ENCODE measurements at places on chromosomes 4 and X.

DNA sequence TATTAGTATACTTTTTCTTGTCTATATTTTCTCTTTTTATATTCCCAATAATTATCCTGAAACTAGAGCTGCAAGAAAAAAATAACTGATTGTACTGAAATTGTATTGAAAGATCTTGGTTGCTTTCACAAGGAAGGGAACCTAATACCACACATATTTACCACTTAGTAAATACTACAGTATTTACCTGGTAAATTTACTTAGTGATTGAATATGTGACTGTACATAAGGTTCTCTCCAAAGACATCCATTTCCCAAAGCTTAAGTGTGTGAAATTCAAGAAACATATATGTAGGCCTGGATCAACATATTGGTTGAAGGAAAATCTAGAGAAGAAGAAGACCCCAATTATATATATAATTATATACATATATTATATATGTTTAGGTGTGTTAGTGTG lies 1272.7 kb downstream of the C4orf33 start:
- DNase-seq = no peak

- no peak for DNase-seq
These were observed 320.6 kb downstream of the ARHGAP10 start for GRCh38 chr4:148052448-148052847.

- DNase-seq = peak; percentile 52
These were observed 13.8 kb downstream of the CMC4 start for GRCh38 chrX:155056877-155057792.

- no peak for DNase-seq
These were observed 294.9 kb upstream of the TRPC5 start for GRCh38 chrX:112377481-112377880.

DNA sequence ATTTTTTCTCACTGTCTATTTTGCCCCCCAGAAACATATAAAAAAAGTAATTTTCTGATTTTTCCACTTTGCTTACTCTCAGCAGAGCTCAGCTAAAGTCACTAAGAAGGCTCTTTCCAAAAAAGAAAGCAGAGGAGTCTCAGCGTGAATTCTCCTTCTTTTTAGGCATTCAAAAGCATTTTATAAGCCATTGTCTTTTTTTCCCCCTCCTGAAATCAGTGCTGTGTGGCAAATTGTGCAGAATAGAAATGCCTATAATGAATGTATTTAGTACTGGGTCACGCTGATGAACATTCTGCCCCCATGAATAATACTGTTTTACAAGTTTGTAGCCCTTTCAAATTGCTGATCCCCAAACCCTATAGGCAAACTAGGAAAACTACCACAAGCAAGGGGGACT lies 1.6 kb upstream of the PCDH18 start:
- no peak for DNase-seq

GRCh38 chr4:85166318-85166717 lies 199.8 kb upstream of the WDFY3 start:
- no peak for DNase-seq

- DNase-seq = no peak
These were observed 11.7 kb upstream of the NUDT9 start for GRCh38 chr4:87410679-87411078.

DNA sequence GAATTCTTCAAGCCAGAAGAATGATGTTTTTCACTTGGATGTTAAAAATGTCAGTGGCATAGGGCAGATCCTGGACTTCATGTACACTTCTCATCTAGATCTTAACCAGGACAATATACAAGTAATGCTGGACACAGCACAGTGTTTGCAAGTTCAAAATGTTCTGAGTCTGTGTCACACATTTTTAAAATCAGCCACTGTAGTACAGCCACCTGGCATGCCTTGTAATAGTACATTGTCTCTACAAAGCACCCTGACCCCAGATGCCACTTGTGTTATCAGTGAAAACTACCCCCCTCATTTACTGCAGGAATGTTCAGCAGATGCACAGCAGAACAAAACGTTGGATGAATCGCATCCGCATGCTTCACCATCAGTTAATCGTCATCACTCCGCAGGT lies 11.9 kb downstream of the ZBTB49 start:
- no peak for DNase-seq

GRCh38 chr4:184955636-184956035 lies 62.7 kb upstream of the HELT start:
- no peak for DNase-seq

DNA sequence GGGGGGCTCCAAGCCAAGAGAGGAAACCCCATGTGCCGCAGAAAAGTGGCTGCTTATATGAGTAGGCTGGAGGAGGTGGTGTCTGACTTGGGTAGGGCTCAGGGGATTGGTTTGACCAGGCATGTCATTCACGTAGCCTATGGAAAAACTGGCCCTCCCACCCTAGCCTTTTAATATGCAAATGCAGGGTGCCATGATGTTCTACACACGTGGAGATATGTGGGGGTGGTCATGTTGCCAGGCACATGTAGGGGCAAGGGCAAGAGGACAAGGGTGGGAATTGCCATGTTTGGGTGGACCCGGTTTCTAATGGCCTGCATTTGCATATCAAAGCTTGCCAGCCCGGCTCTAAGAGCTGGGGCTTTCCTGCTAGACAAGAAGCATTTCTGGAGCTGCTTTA lies 86.9 kb upstream of the SHISA3 start:
- DNase-seq = no peak

DNA sequence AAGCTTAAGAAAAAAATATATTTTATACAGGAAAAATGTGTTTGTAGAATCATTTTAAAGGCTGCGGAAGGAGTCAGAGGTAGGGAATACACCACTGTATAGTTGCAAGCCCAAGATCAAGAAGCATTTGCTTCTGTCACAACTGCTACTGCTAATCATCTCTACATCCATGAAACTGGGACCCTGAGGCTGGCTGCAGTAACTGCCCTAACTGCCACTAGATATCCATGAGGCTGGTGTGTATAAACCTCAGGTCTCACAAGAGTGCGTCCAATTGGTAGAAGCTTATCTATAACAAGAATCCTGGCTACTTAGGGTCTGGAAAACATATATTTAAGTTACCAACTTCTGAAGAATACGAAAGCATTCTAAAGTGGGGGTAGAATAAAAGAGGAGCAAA lies 69.1 kb downstream of the RXFP1 start:
- DNase-seq = no peak

GRCh38 chrX:153648358-153649177 lies 1.6 kb downstream of the DUSP9 start:
- no peak for DNase-seq

GRCh38 chrX:42541554-42541953 lies 236.4 kb downstream of the PPP1R2C start:
- no peak for DNase-seq

DNA sequence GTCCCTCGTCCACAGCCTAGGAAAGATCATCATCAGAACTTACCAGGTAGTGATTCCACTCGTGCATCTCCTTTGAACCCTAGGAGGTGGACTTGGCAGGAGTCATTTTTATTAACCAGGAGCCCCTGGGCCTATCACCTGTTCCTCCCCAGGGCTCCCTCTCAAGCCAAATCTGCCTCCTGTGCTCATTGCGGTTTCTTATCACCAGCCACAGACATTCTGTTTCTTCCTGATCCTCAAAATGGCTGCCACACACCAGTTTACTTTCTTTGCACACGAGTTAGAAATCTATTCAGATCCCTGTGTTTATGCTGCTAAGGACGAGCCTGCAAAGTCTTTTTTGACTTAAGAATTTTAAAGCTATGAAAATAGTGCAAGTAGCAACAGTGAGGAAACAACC lies 354.5 kb upstream of the BOD1L1 start:
- no peak for DNase-seq

- no peak for DNase-seq
These were observed 6.8 kb downstream of the ASB5 start for GRCh38 chr4:176262243-176262642.

DNA sequence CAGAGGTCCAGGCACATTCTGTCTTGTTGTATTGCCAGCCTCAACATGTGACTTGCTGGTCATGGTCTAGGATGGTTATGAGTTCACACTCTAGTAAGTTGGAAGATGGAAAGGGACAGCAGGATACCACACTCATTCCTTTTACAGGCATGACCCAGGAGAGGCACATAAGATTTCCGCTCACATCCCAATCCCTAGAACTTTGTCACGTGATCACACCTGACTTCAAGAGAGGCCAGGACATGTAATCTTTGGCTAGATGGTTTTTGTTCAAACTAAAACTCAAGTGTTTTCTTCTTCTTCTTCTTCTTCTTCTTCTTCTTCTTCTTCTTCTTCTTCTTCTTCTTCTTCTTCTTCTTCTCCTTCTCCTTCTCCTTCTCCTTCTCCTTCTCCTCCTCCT lies 53.4 kb upstream of the ARX start:
- DNase-seq = no peak

- DNase-seq = no peak
These were observed 201.8 kb downstream of the SLC39A8 start for GRCh38 chr4:102143433-102143832.

DNA sequence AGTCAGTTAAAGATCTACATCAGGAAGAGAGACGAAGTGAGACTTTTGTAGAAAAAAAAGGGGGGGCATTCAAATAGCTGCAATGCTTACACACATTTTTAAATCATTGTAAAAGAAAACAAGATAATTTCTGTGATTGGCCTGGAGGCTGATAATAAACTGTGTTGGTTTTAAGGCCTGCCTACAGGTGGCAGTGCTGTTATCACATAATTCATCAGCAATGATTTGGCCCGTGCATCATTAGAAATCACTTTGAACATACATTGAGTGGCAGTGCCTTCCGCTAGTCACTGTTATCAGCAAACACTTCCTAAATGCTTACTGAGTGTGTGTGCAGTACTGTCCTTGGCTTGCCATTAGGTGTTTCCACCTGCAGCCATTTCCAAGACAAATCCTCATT lies 831.9 kb downstream of the TRIML1 start:
- DNase-seq = peak; percentile 60

DNA sequence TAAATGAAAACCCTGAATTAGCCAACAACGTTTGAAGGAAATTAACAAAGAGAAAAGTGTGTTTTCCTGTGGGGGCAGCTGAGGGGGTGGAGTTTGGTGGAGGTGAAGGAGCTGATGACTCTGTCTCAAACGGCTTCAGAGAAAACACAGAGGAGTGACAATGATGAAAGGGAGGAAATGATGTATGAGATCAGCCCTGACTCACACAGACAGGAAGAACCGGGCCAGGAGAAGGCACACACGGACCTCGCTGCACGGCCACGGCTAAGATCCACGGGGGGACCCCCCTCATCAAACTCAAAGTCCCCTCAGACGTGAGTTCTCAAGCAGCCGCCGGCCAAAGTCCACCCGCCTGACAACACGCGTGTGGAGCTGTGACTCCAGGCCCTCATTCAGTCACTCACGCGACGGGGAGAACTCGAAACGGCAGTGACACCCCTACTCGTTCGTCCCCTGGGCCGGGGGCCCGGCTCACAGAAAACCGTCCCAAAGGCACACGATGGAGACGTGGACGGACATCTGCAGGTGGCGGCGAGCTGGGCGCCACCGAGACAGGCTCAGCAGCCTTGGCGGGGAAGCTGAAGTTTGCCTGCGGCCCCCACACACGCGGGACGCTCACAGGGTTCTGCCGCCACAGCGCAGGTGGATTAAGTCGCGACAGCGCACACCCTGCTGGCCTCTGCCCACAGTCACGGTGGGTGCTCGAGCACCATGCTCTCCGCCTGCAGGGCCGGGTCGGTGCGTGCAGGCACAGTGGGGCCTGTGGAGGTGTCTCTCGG lies 28.8 kb downstream of the PPP2R3B start:
- no peak for DNase-seq

DNA sequence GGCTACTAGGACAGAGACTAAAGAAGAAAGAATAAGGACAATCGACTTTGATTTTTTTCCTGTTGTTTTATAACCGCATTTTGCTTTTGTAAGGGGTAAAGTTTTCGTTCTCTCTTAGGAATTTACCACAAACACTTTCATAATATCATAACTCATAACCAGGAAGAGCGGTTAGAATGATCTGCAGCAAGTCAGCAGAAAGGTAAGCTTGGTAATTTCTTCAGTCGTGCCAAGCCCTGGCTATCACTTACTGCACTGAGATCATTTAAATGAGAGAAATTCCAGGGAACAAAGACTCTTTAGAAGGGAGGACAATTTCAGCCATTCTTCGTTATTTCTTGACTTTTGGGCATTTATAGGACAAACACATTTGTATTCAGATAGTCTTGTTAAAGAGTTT lies 258.1 kb downstream of the UNC5C start:
- DNase-seq = no peak

GRCh38 chr4:24768006-24768405 lies 27.4 kb upstream of the SOD3 start:
- DNase-seq = no peak

DNA sequence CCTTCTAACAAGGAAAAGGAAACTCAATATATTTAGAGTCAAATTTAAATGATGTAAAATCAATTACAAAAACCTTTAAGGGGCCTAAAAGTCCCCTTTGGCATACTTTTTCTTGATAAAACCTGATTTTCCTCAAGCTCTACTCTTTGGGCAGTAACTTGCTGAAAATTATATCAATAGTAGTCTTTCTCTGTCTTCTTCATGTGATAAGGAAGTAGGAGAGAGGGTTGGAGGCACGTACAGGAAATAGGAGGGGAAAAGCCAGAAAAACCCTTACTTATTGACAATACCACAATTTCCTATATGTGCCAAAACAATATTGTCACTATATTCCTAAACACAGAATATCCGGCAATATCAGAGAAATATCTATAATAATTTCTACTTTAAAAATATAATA lies 9.6 kb downstream of the RHOH start:
- DNase-seq = no peak

GRCh38 chrX:5898463-5898862 lies 330.2 kb downstream of the NLGN4X start:
- no peak for DNase-seq

- DNase-seq = no peak
These were observed 446.9 kb downstream of the BCOR start for GRCh38 chrX:39650768-39651347.

GRCh38 chrX:154013614-154014360 lies 5.9 kb downstream of the IRAK1 start:
- peak; percentile 12 for DNase-seq

DNA sequence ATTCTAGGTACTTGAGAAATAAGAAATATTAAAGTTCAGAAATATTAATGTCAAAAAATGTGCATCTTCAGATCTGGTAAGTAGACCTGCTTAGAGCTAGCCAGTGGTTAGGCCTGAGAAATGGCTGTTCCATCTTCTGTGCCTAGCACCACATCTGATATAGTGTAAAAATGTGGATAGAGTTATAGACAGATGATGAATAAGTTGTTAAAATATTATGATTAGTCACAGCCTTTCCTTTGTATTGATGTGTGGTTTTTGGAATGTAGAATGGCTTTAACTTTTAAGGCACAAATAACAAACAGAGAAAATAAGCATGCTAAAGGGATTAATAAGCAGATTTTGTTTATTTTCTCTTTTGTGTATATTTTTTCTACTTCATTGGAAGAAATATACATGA lies 133.5 kb upstream of the NUDT6 start:
- DNase-seq = no peak

GRCh38 chr4:53378171-53378482 lies 686 bp downstream of the FIP1L1 start:
- DNase-seq = no peak

GRCh38 chrX:20829665-20830491 lies 544.3 kb upstream of the CNKSR2 start:
- DNase-seq = no peak

DNA sequence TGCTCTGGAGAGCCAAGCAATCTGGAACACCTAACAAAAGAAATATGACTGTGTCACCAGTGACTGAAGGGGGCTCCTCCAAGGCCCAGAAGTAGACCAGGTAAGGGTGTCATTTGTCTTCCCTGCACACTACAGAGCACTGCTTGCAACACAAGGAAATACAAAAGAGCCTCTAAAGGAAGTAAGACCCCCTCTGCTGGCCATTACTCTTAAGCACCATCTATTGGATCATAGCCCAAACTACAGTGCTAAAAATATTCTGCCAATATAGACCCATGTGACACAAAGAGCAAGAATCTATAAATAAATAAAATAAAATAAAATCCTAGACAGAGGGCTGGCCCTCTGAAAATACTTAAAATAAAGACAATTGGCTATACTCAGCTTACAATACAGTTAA lies 528.7 kb downstream of the TMA16 start:
- no peak for DNase-seq
